Suppressor macrophage treated with lipopolysaccharide for 4 hours (primary cell): ENCODE measurements at places on chromosomes 13 and 19.
A peak's percentile ranks its signal among the peaks of the same experiment; 100 is the strongest.

- DNase-seq = peak; percentile 87
Measured at GRCh38 chr13:94419304-94419924, 60.1 kb downstream of the DCT start.

GRCh38 chr19:57053401-57053800, 66.4 kb upstream of the USP29 start:
- no peak for DNase-seq

DNA sequence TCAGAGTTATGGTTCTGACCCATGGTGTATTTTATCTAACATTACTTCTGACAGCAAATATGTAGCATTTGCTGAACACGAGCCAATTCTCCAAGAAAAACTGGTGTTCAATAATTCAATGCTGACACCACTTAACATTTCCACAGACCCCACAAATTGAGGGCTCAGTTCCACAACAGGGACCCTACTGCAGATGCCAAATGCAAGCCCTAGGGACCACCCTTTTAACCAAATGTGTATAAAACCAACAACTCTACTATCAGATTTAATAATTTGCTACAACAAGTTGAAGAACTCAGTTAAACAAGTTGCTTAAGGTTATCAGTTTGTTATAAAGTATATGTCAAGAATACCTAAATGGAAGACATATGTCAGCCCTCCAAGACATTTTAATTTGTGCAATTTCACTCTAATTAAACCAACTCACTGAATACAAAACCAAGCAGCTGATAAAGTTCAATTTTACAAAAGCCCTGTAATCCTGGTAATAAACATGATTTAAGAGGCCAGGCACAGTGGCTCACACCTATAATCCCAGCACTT, 6.7 kb downstream of the ZNF44 start:
- no peak for DNase-seq

DNA sequence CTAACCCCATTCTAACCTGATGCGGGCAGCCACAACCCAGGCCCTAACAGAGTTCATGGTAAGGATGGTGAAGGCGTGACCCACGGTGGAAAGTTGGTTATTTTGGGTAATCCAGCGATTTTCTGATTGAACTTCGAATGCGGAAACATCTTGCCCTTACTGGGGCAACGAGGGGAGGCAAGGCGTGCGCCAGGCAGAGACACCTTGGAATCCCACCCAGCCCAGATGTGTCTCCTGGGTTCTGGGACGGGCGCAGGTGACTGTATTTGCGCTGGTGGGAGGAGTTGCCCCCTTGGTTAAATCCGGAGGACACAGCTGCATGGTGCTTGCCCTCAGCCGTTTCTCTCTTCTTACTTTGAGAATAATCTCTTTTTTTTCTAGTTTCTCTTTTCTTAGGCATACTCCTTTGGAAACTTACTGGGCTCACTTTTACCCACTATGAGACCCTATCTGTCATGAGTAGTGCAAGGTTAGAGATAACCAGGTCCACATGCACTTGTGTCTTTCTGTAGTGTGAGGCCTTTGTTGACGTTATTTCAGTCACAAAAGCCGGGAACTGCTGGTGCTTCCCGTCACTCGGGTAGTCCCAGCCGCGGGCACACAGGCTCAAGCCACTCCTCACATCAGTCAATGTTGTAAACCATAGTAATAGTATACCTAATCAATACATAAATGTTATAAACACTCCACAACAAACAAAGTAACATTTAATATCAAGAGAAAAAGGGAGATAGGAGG, 81.5 kb downstream of the ATP11A start:
- no peak for DNase-seq

DNA sequence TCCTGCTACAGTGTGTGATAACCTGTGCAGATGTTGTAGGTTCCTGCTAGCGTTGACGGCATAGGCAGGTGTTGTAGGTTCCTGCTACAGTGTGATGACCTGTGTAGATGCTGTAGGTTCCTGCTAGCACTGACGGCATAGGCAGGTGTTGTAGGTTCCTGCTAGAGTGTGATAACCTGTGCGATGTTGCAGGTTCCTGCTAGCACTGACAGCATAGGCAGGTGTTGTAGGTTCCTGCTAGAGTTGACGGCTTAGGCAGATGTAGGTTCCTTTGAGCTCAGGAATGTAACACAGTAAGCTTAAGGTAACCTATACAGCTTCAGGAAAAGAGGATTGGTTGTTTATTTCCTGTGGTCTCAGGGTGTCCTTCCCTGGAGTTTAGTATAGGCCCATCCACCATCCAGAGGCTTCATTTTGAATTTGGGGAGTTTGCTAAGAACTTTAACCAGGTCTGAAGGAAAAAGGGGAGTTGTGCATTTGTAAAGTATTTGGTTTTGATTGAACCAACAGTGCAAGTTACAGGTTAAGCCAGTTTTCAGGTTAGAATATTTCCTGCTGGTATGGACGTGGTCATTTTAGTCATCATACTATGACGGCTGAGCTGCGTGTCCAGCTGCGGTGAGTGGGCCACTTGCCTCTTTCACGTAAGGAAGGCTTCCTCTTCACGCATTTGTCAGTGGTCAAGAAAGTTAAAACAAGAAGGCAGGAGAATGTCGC, 53.8 kb downstream of the ATP11A start:
- no peak for DNase-seq
